OCI-LY7 (cell line): ENCODE measurements at places on chromosomes 2 and 18.

GRCh38 chr2:86577817-86578456 is 14.7 kb upstream of the CHMP3 start:
- DNase-seq: no peak

DNA sequence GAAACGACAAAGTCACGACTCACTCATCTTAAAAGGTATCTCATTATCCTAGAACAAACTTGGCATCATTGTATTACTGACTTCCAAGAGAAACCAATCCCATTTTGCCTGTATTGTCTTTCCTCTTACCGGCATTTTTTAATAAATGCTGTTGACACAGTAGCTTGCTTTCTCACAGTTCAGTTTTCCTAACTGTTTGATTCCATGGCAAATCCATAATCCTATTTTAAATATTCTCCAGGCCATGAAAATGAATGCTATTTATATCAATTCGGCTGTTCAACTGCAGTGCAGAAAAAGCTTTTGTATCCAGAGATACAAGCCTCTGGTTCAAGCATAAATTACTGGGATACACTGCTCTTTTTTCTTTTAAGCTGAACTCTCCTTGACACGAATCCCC is 1241.9 kb downstream of the DPP10 start:
- no peak for DNase-seq

- no peak for DNase-seq
Observed at GRCh38 chr2:167764772-167765341, 482.5 kb downstream of the STK39 start.

- DNase-seq: peak; percentile 61
Observed at GRCh38 chr2:28751956-28752630, 463 bp downstream of the PPP1CB start.

DNA sequence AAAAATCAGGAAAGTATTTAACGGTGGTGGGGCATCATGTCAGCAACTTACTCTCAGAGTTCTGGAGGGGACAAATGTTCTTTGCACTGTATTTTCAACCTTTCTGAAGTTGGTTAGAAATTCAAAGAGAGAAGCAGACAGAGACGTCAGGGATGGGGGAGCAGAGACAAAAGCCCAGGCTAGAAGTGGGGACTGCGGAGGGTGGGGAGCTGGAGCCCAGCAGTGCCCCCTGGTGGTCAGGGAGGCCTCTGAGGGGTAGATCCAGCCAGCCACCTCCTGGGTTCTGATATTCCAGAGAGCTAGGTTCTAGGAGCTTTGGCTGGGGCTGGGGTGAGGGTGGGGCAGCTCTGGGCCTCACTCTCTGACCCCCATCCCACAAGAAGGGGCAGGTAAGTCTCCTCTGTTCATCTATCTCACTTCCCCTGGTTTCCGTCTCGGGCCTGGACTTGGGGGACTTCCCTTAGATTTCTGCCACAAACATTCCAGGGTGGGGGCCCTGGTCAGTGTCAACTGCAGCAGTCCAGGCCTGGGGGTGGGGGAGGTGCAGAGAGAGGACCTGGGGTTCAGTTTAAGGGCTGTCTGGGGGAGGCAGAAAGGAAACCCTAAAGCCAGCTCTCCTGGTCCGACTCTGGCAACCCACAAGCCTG is 8.9 kb downstream of the TNS1 start:
- DNase-seq: peak; percentile 46

GRCh38 chr2:161990741-161991140 is 83.3 kb downstream of the DPP4 start:
- DNase-seq: no peak

GRCh38 chr2:131588152-131588873 is 60.6 kb downstream of the CCDC74A start:
- peak; percentile 74 for DNase-seq

GRCh38 chr2:7007846-7008741 is 90.9 kb downstream of the RNF144A start:
- DNase-seq: no peak

DNA sequence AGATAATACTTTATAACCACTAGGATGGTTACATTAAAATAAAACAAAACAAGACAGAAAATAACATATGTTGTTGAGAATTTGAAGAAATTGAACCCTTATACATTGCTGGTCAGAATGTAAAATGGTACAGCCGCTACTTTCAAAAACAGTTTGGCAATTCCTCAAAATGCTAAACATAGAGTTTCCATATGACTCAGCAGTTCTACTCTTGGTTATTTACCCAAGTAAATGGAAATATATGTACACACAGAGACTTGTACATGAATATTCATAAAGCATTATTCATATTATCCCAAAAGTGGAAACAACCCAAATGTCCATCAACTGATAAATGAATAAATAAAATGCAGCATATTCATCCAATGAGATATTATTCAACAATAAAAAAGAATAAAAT is 92.5 kb upstream of the LRATD1 start:
- DNase-seq: no peak

GRCh38 chr2:144948205-144948855 is 428.4 kb upstream of the ZEB2 start:
- no peak for DNase-seq

DNA sequence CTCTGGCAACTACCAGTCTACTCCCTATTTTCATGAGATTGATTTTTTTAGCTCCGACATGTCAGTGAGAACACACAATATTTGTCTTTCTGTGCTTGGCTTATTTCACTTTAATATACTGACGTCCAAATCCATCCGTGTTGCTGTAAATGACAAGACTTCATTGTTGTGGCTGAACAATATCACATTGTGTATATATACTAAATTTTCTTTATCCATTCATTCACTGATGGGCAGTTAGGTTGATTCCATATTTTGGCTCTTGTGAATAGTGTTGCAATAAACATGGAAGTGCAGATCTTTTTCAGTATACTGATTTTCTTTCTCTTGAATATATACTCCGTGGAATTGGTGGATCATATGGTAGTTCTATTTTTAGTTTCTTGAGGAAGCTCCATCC is 5.8 kb upstream of the TTC21B start:
- DNase-seq: no peak

- DNase-seq: no peak
Observed at GRCh38 chr2:74162951-74163350, 15.2 kb upstream of the BOLA3 start.

DNA sequence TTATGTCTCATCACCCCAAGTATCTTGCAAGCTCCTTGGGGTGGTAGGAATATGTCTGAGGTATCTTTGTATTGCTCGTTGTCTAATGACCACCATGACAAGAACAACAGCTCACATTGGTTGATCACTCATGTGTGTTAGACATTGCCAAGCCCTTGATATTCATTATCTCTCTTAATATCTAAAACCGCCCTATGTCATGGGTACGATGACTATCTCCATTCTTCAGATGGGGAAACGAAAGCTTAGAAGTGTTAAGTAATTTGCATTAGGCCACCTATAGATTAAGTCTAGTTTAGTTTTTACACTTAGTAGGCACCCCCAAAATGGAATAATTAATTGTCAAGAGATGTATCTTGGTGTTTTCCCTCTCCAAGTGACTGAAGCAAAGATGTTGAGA is 57.0 kb downstream of the ICOS start:
- DNase-seq: no peak

GRCh38 chr18:7775128-7775527 is 208.0 kb downstream of the PTPRM start:
- DNase-seq: no peak

DNA sequence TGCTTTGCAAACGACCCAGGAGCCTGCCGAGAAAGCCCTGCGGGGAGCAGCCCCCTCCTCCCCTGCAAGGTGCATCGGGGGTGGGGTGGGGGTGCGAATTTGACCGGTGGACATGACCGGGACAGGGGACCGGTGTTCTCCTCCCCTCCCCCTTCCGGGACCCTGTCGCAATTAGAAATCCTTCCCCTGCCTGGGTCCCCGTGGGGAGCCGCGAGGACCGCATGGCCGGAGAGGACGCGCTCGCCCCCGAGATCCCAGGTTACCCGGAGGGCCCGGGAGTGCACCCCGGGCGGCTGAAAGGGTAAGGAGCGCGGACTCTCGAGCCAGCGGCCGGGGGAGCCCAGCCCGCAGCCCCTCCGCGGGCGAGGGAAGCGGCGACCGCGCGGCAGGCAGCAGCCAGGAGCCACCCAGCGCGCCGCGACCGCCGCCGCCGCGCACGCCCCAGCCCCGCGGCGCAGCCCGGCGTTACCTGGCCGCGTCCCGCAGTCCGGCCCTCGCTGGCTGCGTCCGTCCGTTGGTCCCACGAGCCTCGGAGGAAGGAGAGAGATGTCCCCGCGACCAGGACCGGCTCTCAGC is 482 bp downstream of the DLGAP1 start:
- DNase-seq: no peak

DNA sequence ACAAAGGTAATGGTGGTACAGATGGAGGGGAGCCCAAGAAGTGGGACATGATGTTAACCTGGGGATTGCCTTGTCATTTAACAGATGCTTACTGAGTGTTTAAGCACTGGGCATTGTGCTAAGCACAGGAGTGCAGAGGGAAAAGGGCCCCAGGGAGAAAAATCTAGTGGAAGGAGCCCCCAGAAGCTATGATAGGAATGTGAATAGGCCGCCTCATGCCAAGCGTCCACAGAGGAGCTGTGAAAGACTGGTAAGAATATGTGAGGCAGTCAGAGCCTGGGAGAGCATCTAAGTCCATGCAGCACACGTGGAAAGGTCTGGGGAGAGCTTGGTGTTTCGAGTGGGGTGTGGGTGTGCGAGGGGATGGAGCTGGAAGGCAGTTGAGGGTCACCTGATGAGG is 5.5 kb downstream of the ZNF532 start:
- DNase-seq: no peak

GRCh38 chr2:134771313-134771801 is 52.6 kb upstream of the TMEM163 start:
- no peak for DNase-seq

DNA sequence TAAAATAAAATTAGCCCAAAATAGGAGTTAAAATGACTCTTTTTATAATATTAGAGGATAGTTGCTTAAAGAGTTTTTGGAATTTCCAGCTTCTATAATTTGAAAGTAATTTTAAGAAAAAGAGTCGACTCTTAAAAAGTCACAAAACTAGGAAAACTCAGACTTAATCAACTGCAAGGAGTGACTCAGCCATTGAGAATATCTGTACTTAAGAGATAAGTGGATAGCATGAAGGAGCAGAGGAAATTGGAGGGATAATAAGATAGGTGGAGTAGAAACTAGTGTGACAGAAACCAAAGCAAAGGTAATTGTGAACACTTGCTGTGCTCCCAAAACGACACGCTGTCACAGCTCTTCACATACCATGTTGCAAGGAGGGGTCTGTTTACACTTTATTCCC is 8.4 kb downstream of the RSAD2 start:
- no peak for DNase-seq

DNA sequence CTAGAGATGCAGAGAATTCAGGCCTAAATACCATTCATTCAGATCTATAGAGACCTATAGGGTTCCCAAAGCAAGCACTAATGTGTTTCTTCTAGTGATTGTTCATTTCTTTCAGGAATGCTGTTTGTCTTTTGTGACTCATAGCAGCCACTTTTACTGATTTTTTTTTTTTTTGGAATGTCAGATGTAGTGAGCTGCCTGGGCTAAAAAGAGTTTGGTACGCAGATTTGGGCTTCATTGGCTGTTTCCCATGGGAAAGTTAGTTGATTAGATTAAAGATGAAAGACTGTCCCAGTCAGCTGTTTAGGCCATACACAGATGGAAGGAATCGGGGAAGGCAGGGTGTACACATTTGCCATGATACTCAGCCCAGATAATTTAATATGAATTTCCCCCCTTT is 87.6 kb downstream of the CDC42EP3 start:
- DNase-seq: no peak

GRCh38 chr2:198639580-198639979 is 818.2 kb downstream of the SATB2 start:
- DNase-seq: no peak

- DNase-seq: no peak
Observed at GRCh38 chr2:221197225-221197856, 374.8 kb downstream of the EPHA4 start.

GRCh38 chr2:238509903-238510302 is 83.2 kb downstream of the ASB1 start:
- no peak for DNase-seq

DNA sequence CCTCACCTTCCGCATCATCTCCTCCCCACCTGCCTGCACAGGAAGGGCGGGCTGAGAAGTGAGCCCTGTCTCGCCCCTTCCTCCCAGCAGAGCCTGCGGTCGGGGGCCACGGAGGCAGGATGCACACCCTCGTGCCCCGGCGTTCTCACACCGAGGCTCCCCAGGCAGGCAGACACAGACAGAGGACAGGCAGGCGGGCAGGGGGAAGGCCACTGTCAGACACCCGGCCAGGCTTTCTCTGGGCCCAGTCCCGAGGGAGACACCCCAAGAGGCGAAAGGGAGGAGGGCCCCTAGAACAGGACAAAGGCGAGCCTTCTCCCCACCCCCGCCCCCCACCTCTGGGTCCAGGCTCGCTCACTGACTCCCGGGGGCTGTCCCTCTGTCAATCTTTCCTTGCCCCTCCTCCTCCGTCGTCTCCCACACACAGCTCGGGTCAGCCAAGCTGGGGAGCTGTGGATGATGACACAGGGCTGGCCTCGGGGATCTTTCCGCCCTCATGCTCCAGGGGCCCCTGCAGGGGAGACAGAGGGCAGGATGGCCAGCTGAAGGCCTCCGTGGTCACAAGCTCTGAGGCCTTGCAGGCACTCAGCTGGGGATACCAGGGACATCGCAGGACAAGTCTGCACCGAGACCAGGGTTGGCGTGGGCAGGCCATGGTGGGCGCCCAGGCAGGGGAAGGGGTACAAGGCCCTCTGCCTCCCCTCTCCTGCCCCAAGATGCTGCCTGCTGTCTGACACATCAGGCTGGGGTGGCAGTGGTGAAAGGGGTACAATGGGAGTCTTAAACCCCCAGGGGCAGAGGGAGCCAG is 24.9 kb downstream of the BIN1 start:
- peak; percentile 63 for DNase-seq

DNA sequence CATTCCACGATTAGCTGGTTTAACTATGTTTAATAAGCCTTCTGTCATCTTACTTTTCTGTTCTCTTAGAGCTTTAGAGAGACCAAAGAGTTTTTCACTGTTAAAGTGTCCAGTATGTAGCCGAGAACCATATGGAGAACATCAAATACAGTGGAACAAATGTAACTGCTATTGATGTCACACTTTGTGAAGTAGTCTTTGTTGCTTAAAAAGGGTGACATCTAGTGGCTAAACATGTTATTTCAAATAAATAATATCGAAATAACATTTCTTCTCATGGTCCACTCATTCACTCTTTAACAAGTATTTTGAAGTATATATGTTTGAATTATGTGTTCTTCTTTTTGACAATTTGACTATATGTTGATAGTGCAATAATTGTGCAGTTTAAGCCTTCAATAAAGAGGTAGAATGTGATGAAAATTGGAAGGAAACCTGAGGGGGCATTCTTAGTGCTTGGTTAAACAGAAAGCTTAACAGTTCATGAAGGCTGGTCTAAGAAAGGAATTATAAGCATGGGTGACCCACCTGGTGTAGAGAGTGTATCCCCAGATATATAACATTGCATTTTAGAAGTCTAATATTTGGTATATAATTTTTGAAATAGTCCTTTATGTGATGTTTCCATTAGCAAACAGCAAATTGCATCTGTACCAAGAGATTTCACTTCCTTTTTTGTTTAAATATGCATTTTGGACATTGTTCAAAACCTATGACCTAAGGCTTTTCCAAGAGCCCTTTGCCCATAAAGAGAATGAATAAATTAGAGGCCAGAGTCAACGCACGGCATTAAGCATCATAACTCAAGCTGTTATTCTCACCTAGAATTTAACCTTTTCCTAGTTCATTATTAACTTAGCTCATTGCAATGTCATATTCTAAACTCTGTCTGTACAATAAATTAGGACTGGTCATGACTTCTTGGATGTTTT is 112.1 kb downstream of the KYNU start:
- DNase-seq: peak; percentile 43
